Keratinocyte (primary cell): ENCODE measurements at places on chromosomes 1 and 21.

DNA sequence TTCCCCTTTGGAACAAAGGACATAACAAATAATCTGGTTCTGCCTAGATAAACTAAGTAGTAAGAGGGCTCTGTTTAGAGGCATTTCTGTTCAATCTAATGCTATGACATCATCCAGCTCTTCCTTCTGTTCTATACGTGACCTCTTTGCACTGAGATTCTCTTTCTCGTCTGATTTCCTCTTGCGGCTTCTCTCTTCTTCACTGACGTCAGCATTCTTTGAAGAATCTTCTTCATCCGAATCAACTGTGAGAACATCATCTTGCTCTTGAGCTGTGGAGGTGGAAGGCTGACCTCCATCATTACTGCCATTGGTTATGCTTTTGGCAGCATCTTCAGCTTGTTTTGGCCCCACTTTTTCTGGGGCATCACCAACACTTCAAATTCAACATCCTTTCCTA lies 130.4 kb downstream of the HS2ST1 start:
- DNase-seq = no peak

- DNase-seq = no peak
These were observed 62.5 kb downstream of the TMCO4 start for GRCh38 chr1:19737104-19737825.

DNA sequence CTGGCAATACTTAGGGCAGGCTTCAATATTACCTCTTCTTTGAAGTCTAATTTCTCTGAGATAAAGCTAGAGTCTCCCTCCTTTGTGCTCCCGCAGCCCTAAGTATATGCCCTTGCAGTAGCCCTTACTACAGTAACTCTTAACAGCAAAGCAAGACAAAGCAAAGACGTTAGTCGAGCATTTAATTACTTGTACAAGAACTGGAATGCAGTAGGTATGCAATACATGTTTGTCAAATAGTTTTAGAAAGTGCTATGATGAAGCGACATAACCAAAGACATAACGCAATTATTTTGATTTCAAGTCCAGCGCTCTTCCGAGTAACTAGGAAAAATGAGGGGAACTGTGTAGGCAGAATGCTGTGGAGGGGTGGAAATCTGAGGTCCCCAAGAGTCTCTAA lies 1.6 kb downstream of the P3H1 start:
- no peak for DNase-seq

GRCh38 chr1:16882986-16883385 lies 12.8 kb upstream of the RNU1-2 start:
- DNase-seq = no peak

DNA sequence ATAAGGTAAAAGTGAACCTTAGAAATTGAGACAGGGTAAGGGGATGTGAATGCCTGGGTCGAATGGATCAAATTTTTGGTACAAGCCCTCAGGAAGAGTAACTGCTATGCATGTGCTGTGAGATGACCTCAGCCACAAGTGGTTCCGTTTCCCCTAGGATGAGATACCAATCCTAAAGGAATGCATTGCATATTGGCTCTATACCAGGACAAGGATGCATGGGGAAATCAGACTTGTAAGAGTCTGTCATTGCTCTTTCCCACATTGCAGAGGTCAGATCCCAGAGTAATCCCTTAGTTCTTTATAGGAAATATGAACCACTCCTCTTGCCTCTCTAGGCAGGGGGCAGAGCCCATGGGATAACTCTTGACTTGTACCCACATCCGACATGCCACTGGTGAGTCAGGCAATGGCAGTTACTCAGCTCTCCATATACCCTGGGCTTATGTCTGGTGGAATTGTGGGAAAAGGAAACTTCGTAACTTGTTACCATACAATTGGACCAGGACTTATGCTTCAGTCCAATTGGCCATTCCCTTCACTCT lies 428.3 kb upstream of the ZRANB2 start:
- no peak for DNase-seq

DNA sequence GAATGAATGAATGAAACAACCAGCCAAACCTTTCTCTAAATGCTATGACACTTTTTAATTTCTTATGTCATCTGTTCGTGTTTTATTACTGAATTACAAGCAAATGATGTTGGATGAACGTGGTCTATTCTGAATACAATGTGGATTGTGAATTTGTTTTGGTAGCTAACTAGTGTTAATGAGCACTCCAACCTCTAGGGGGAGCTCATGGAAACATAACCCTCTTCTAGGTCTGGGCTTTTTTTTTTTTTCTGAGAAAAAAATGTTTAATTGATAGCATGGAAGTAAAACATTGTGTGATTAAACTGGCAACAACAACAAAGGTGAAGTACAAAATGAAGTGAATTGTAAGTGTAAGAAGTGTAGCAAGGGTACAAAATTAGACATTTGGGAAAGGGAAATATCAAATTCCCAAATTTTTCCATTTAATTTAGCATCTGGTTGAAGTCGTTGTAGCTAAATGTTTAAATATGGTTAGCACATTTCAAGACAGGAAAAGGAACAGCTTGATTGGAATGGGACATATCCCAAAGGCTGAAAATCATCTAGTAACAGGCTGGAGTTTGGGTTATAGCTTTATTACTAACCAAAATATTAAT lies 42.6 kb upstream of the PTGS2 start:
- DNase-seq = no peak

GRCh38 chr21:41478319-41479177 lies 29.4 kb downstream of the TMPRSS2 start:
- DNase-seq = no peak

- no peak for DNase-seq
These were observed 22.6 kb downstream of the AK4 start for GRCh38 chr1:65170511-65171142.

GRCh38 chr1:47574451-47575165 lies 136.8 kb downstream of the FOXD2 start:
- no peak for DNase-seq

DNA sequence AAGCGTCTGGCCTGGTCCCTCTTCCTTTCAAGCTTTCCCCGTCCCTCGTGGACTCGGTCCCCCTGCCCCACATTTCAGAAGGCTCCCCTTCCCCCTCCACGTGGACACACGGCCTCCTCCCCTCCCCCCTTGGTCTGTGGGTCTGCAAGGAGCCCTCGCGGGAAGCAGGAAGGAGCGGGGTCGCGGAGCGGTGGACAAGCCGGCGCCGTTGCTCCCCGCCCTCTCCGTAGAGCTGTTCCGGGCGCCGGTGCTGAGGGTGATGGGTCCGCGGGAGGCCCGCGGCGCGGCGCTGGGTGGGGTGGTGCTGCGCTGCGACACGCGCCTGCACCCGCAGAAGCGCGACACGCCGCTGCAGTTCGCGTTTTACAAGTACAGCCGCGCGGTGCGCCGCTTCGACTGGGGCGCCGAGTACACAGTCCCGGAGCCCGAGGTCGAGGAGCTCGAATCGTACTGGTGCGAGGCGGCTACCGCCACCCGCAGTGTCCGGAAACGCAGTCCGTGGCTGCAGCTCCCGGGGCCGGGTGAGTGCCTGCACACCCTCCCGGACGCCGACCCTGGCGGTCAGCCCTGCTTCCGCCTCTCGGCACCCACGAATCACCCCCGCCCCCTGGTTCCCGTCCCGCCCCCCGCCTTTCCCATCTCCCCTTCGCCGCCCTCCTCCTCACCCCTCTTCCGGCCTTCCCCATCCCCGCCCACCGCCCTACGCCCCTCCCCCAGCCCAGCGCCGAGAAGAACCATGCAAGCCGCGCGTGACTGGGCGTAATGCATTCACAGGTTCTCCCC lies 5.3 kb downstream of the FCRLB start:
- DNase-seq = no peak

GRCh38 chr1:38486085-38486484 lies 373.5 kb downstream of the RRAGC start:
- no peak for DNase-seq

- DNase-seq = no peak
These were observed 21.1 kb downstream of the USP1 start for GRCh38 chr1:62457955-62458354.

DNA sequence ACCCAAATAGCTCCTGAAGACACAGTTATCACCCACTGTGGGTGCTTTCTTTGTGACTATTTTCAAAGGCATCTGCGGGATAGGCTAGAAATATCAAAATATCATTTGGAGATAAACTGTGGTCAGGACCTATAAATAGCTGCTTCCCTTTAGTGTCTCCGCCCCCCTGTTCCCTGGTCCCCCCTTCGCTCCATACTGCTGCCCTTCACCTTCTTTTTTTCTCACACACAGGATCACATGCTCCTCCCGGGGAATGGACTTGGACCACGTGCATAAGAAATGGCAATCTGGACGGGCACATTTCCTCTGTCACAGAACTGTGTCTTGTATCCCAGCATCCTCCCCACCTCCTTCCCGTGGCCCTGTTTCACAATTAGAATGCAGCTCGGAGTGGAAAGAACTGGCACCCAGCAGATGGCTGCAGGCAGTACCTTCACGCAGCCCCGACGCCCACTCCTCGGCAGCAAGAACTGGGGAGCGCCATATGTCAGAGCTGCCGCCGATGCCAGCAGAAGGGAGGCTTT lies 68.8 kb upstream of the SSX2IP start:
- no peak for DNase-seq

DNA sequence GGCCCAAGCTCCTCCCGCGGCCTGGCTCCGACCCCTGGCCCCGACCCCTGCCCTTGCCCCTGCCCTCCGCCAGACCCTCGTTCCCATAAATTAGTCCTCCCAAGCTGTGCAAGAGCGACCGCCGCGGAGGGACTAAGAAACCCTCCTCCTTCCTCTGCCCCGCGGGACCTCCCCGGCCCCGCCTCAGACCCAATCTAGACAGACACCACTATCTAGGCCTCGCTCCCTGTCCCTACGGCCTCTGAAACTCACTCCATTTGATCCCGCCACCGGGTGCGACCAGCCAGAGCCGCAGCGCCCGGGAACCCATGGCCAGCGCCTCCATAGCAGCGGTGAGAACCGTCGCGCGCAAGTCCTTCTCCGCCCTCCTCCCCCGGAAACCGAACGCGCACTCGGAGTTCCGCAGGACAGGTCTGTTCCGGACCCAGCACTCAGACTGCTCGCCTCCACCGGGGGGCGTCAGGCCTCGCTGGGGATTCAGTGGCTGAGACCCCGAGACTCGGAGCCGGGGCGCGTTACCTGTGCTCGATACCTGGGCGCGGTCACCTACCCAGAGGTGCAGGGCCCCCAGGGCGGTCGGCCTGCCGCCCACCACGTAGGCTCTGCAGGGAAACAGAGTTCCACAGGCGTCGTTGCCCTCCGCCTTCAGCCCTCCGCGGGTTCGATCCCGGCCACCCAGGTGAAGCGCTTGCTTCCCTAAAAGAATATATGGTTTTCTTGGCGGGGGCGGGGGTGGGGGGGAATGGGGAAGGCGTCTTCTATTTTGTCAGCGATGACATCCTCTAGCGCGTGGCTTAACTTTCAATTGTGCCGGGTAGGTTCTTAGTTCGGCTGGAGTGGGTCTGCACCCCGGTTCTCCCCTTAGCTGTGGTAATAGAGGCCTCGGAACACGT lies at the start of gene MRPL39:
Gene MRPL39 (minus strand): TSS at position 331 of the 893 bp plus-strand sequence. CDS start 6 bp downstream, at position 325.
- DNase-seq = peak; percentile 11

DNA sequence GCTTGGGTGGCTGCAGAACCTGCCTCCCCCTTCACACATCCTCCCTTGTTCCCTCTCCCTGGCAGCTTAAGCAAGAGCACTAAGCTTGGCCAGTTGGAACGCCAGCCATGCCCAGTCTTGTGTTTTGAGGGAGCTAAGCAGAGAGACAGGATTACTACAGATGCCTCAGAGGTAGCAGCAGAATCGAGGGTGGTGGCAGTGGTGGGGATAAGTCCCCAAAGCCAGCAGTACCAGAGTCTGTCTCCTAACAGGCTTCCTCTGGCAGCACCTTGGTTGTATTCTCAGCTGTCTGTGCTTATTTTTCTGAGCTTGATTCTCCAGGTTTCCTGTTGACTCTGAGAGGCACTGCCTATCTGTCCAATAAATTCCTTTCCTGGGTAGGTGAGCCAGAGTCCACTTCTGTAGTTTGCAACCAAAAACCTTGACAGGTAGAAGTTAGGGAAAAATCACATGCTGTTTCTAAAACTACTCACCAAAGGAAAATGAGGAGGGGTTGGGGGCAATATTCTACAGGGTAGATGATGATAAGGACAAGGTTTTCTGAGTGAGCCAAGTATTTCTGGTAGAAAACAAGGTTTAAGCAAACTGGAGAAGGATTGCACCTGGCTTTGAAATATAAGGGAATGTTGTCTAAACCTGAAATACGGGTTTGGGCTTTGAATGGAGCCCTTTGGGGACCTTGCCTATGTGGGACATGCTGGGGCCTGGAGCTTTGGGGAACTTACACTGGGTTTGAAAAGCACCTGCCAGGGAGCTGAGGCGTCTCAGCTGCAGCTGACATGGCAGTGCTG lies 100.8 kb downstream of the PBX1 start:
- DNase-seq = no peak

DNA sequence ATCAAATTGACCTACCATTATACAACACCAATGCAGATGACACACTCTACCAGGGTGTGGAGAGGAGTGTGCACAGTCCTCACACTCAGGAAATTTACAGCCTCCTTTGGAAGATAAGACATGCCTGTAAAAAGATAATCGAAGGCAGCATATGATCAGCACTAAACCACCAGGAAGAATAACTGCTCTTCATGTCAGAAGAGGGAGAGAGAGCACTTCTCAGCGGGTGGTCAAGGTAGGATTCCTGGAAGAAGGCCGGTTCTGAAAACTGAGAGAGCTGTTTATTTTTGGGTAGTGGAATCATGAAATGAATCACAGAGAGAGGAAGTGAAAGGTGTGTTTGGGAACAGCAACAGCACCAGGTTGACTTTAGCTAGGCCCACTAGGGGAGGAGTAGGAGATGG lies 14.0 kb upstream of the ZNF697 start:
- DNase-seq = no peak

- no peak for DNase-seq
These were observed 19.0 kb upstream of the MPC2 start for GRCh38 chr1:167955915-167956314.

- DNase-seq = no peak
These were observed 31.0 kb upstream of the IL10 start for GRCh38 chr1:206803221-206803730.

- DNase-seq = no peak
These were observed 554.1 kb upstream of the OLFM3 start for GRCh38 chr1:102550729-102551384.

- no peak for DNase-seq
These were observed 90.0 kb downstream of the VWA5B1 start for GRCh38 chr1:20380616-20381035.

GRCh38 chr1:41799723-41800122 lies 119.0 kb downstream of the HIVEP3 start:
- no peak for DNase-seq

DNA sequence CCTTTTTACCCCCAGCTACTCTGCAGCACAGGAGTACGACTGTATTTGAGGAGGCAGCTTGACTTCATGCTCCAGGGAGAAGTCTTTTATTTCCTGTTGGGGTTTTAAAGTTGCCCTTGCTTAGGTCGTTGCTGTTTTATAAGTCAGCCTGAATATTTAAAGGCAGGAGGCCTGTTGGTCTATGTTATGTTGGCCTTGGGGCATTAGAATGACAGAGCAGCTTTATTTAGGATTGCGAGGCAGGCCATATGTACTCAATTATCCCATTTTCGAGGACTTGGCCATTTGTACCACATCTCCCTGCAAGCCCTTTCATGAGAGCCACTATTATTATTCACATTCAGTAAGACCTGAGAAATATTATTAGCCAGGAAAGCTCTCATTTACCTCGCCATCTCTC lies 47.0 kb downstream of the KIF26B start:
- no peak for DNase-seq
